Endothelial cell of umbilical vein (primary cell): ENCODE measurements at places on chromosomes 6 and 20. TPM values are rescaled to one million over a fixed set of nuclear protein-coding genes. Genes with fewer than 3 reads are reported as not detected.

DNA sequence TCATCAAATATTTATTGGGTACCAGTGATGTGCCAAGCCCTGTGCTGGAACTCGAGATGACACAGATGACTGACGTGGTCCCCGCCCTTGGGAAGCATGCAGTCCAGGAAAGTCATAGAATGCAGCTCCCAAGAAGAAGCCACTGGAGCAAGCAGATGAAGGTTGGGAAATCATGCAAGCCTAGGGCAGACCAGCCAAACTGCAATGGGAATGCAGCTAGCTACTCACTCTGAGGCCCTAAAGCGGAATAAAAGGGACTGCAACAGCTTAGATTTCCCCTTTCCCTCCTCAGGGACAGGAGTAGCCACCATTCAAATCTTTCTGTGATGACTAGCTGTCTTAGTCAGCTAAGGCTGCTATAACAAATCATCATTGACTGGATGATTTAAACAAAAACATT is 152.2 kb downstream of the MAFB start:
- no peaks in the 10 kb centered on the region for H3K27me3 ChIP-seq
- no peaks in the 10 kb centered on the region for H3K36me3 ChIP-seq
- no peaks in the 10 kb centered on the region for H3K4me1 ChIP-seq
- DNase-seq: no peak
- no peak overlapping the region for H3K27ac ChIP-seq

GRCh38 chr6:811831-812230 is 118.9 kb upstream of the EXOC2 start:
- no peaks in the 10 kb centered on the region for H3K4me1 ChIP-seq
- no peaks in the 10 kb centered on the region for H3K27me3 ChIP-seq
- H3K27ac ChIP-seq: no peak overlapping the region

DNA sequence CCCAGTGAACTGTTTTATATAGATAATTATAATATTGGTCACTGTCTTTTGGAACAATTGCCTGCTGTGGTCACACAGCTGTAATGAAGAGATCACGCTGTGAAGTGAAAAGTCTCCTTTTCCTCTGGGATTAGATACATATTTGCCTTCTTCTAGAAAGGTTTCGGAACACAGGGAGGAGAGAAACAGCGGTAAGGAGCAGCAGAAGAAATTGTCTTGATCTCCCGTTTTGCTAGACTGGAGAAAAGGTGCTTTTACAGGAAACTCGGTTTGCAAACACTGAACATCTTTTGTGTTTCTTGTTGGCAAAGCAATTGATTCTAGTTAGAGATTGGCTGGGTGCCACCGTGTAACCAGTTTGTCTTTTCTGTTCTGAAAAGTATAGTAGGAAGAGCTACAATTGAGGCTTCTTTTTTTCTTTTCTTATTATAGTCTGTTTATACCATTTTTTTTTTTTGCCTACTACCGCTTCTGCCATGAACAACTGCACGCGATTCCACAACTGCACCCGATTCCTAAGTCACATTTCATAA is 404.1 kb upstream of the ID4 start:
- no peak for DNase-seq
- H3K27ac ChIP-seq: no peak overlapping the region
- no peaks in the 10 kb centered on the region for H3K4me1 ChIP-seq
- H3K27me3 ChIP-seq: no peaks in the 10 kb centered on the region
- no peaks in the 10 kb centered on the region for H3K36me3 ChIP-seq
- H3K4me3 ChIP-seq: no peak overlapping the region

DNA sequence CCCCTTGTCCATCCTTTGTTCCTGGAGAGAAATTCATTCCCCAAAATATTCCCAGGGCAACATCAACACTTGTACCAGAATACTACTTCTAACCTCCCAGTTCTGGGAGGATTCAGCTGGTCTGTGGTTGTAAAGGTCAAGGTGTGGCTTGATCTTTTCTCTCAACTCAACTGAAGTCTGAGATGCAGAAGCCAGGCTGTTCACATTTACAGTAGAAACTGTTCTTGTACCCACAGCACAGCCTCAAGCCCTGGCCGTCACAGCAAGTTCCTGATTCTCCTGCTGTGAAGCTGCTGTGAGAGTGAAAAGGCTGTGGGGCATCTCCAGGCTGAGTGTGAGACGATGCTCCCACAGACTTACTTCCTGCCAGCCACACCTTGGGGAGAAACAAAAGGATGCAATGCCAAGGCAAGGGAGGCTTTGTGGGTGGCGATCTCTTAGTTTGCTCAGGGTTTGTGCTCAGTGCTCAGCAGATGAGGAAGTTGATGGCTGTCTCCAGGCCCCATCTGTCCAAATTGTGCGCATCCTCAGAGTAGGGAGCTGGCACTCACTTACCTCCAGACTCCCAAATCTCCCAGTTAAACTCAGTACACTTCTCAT is 143.9 kb upstream of the FOXA2 start:
- no peak for DNase-seq
- H3K4me3 ChIP-seq: no peak overlapping the region
- peaks cover 6% of the 10 kb centered on the region for H3K4me1 ChIP-seq

DNA sequence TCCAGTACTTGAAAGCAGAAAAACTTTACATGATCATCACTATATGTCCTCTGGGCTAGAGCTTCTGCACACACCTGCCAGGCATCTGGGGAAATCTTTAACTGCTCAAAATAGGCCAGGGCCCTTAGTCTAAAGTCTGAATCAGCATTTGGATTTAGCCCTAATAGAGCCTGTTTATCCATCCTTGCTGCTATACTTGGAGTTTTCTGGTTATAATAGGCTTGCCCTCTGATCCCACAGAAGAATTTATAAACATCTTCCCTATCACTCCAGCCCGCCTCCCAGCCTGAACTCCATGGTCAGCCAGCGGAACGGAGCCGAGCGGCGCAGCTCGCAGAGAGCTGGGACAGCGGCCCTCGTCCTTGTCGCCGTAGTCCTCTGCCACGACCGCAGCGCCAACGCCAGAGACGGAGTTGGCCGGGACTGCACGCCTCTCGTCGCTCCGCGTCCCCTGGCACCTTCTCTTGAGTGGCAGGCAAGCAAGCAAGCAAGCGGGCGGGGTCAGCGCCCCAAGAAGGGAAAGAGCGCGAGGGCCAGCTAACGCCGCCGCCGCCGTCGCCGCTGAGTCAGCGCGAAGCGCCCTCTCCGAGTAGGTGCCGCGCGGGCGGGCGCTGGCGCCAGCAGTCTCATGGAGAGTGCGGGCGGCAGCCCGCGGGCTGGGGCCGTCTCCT is 25.4 kb upstream of the ASIP start:
- H3K27ac ChIP-seq: no peak overlapping the region
- no peaks in the 10 kb centered on the region for H3K36me3 ChIP-seq
- H3K4me1 ChIP-seq: peaks cover 11% of the 10 kb centered on the region
- no peaks in the 10 kb centered on the region for H3K27me3 ChIP-seq
- peak overlapping the region; percentile 43 for H3K4me3 ChIP-seq

- no peaks in the 10 kb centered on the region for H3K36me3 ChIP-seq
- DNase-seq: no peak
- H3K27me3 ChIP-seq: peaks cover 8% of the 10 kb centered on the region
- no peaks in the 10 kb centered on the region for H3K4me1 ChIP-seq
- H3K27ac ChIP-seq: no peak overlapping the region
Measured at GRCh38 chr6:16873698-16874097, 112.4 kb upstream of the ATXN1 start.

DNA sequence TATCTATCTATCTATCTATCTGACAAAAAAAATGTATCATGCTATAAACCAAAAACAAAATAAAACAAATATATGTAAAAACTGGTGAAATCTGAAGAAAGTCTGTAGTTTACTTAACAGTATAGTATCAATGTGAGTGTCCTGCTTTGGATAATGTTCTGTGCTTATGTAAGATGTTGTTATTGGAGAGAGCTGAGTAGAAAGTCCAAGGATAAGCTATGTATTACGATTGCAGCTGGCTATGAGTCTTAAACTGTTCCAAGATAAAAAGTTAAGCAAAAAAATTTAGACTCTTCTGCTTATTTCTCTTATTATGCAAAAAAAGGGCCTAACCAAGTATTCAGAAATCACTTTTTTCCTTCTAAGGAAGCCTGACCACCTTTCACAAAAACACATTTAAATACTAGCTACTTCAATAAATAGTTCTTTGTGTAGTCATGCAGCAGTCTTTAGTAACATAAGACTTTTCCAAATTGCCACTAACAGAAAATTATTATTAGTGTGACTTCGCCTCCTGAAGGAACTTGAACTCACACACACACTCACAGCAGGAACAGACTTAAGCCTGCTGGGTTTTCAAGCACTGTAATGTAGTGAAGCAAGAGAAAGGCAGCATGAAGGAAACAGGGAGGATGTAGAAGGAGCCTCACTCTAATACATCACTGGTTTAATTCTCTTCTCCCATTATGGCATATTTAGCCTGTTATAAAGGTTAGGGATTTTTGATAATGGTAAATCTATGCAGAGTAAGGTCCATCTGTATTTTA is 265.8 kb upstream of the GJE1 start:
- no peaks in the 10 kb centered on the region for H3K36me3 ChIP-seq
- no peak overlapping the region for H3K4me3 ChIP-seq

- H3K4me3 ChIP-seq: no peak overlapping the region
- DNase-seq: no peak
- no peaks in the 10 kb centered on the region for H3K36me3 ChIP-seq
- H3K4me1 ChIP-seq: no peaks in the 10 kb centered on the region
- no peak overlapping the region for H3K27ac ChIP-seq
- no peaks in the 10 kb centered on the region for H3K27me3 ChIP-seq
Measured at GRCh38 chr20:7879883-7880282, 60.4 kb downstream of the HAO1 start.

DNA sequence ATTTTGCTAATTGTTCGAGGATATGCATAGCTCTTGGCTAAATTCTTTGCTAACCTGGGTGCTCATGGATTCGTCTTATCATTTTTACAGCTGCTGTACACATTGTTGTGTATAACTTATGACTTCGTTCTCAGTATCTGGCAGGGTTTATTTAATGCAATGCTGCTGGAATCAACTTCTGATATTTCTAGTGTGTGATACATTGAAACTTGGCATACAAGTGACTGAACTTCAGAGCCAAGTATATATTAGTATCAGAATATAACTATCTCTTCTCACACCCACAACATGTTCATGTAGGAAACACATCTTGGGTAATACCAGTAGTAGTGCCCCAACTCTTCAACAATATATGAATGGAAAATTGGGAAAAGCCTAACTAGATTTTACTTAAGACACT is 764.2 kb downstream of the TENT5A start:
- DNase-seq: no peak
- H3K4me3 ChIP-seq: no peak overlapping the region
- H3K27me3 ChIP-seq: no peaks in the 10 kb centered on the region
- H3K27ac ChIP-seq: no peak overlapping the region
- H3K4me1 ChIP-seq: no peaks in the 10 kb centered on the region
- H3K36me3 ChIP-seq: no peaks in the 10 kb centered on the region

DNA sequence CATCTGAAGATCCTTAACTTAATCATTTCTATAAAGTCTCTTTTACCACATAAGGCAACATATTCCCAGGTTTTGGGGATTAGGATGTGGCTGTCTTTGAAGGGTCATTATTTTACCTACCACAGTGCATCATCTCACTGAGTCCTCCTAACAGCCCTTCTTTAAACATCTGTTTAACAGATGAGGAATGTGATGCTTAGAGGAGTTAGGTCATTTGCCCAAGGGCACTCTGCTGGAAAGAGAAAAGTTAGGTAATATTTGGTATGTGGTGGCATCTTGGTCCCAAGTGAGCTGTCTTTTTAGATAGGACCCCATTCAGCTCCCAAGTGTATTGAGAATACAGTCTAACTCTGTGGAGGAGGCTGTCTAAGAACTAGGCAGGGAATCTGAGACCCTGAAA is 11.0 kb downstream of the MMP24 start:
- DNase-seq: no peak
- no peaks in the 10 kb centered on the region for H3K4me1 ChIP-seq
- peaks cover 37% of the 10 kb centered on the region for H3K27me3 ChIP-seq

DNA sequence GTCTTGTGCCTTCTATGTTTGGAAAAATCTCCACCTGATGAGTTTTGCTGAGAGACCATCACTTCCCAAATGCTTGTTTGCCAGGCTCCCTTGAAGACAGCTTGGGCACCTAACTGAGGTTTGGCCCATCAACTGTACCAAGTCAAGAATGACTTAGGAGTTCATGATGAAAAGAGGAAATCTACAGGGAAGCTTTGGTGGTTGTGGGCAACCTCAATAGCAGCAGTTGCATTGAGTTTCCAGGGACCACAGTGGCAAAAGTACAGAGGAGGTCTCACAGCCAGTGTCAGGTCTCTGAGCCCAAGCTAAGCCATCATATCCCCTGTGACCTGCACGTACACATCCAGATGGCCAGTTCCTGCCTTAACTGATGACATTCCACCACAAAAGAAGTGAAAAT is 49.7 kb upstream of the PHACTR1 start:
- no peak for DNase-seq
- H3K36me3 ChIP-seq: no peaks in the 10 kb centered on the region
- H3K27me3 ChIP-seq: peaks cover 2% of the 10 kb centered on the region
- no peaks in the 10 kb centered on the region for H3K4me1 ChIP-seq
- H3K4me3 ChIP-seq: no peak overlapping the region
- no peak overlapping the region for H3K27ac ChIP-seq

DNA sequence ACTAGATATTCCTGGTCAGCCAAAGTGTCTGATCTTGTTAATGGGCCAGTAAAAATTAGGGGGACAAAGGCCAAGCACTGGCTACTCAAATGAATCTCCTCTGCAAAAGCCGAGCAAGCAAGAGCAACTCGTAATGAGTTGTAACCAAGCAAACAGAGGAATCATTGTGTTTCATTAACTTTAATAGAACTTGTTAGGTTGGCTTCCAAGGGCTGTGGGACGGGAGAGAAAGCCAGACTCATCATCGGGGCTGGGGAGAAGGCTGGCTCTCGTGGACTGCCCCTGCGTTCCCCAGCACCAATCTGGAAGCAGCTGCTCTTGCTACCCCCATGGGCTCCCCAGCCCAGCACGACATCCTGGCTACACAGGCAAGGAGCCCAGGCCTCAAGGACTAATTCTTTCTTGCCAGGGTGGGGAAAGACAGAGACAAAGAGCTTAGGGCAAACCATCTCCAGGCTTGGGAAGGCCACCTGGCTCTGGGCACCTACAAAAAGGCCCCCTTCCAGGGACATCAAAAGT is 10.5 kb upstream of the SCUBE3 start:
- no peaks in the 10 kb centered on the region for H3K36me3 ChIP-seq
- DNase-seq: no peak
- H3K4me1 ChIP-seq: no peaks in the 10 kb centered on the region
- no peak overlapping the region for H3K4me3 ChIP-seq
- peaks cover 25% of the 10 kb centered on the region for H3K27me3 ChIP-seq
- H3K27ac ChIP-seq: no peak overlapping the region

Gene EYS
- 0.01 and 0.21 TPM in 2 replicates for polyA plus RNA-seq

Gene HLA-DQA1
- not detected in 2 replicates for polyA plus RNA-seq

Gene GMPR
- polyA plus RNA-seq: 58.7 and 64.0 TPM in 2 replicates

Gene JARID2
- 2.6 and 2.9 TPM in 2 replicates for polyA plus RNA-seq

Gene SH3BGRL2
- 2.0 and 3.2 TPM in 2 replicates for polyA plus RNA-seq

Gene MANEA
- 4.0 and 5.2 TPM in 2 replicates for polyA plus RNA-seq

Gene C4B
- polyA plus RNA-seq: 2.9 and 4.4 TPM in 2 replicates

Gene DEF6
- polyA plus RNA-seq: 0.43 and 0.59 TPM in 2 replicates

Gene OPRM1
- polyA plus RNA-seq: not detected in 2 replicates
